Left lobe of liver (tissue), 2 donors: ENCODE measurements at places on chromosomes 11 and 22.

- no peak for DNase-seq
Observed at GRCh38 chr11:9901943-9902342, 238.1 kb downstream of the SWAP70 start.

DNA sequence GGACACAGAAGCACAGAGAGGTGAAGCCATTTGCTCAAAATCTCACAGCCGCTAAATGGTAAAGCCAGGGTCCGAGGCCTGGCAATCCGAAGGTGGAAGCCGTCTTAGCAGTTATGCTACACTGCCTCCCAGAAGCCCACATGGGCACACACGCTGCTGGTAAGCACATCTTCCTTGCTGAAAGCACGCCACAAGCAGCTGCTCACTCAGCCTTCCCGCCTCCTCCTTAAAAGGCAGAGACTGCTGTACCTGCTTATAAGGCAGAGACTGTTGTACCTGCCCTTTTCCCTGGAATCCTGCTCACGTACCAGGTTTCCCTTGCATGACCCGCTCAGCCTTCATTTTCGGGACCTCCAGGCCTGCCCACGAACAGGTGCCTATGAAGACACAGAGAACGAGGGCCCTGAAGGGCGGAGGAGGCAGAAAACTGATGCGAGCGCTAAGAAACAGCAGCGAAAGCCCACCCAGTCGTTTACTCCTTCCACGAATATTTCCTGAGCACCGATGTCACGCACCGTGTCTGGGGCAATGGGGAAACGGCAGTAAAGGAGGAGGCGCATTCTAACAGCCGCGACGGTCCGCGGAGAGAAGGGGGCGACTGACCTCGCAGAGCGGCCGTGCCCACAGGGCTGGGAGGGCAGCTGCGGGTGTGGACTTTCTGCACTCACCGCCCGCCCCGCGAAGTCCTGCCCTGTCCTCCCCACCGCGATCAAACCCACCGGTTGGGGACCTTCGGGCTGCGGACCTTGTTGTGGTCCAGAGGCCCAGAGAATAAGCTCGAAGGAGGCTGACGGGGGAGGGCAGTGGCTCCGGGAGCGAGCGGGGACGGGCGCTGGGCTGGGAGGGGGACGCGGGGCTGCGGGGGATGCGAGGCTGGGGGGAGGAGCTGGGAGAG lies 13.0 kb downstream of the SPATA19 start:
- DNase-seq, result no peak

- no peak for DNase-seq
Observed at GRCh38 chr11:62233730-62234129, 8.3 kb upstream of the SCGB1D2 start.

DNA sequence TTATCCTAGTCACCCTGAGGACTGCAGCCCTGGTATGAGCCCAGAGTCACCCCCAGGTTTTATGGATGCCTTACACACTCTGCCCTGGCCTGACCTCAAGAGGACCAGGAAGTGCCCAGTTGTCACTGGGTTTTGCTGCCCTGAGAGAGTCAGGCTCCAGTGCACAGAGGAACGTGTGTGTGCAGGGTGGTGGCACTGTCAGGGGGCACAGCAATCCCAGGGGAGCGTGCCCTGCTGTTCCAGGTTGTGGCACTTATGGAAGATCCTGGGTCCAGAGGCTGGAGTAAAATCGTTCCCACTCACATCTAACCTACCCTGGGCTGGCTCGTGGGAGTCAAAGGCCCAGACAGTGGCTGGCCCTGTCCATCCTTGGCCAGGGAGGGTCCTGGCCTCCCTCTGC lies 7.6 kb downstream of the APOBEC3A start:
- no peak for DNase-seq

DNA sequence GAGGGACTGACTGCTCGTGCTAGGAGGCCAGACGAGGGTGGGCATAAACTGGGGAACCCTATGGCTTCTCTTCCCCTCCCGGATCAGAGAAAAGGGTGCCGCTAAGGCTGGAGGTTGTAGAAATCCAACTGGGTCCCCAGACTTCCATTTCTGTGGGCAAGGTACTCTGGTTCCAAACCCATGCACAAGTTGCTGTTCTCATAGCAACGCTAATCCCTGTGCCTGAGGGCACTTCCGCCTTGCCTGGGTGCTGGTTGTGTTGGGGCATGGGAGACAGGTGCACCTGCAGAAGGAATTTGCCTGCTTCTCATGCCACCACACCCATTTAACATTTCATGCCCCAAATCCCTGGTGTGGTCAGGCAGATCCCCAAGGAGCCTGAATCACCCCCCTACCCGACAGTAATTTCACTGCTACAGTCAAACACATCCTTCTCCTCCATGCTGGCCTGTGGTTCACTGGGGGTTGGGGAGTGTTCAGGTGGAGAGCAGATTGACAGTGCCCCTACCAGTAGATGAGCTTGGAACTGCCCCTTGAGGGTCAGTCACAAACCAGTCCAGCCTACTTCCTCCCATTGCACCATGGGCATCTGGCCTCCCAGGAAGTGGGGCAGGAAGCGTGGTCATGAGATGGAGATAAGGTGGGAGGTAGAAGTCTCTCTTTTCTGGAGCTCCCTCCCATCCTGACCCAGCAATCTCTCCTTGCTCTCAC lies 1.2 kb downstream of the C2CD2L start:
- no peak for DNase-seq

DNA sequence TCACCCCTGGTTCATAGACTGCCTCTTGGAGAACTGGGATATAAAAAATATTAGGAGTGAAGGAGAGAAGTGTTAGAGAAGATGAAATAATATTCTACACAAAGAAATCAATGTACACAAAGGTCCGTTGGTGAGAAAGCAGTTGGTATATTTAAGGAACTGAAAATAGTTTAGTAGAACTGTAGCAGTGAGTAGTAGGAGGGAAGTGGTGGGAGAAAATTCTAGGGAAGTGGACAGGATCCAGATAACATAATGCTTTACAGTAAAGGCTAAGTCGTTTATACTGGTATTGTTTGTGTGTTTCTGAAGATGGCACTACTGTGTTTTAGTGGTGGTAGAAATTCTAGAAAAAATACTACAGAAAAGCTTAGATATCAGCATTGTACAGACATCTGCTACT lies 120.8 kb upstream of the CHORDC1 start:
- DNase-seq, result no peak

DNA sequence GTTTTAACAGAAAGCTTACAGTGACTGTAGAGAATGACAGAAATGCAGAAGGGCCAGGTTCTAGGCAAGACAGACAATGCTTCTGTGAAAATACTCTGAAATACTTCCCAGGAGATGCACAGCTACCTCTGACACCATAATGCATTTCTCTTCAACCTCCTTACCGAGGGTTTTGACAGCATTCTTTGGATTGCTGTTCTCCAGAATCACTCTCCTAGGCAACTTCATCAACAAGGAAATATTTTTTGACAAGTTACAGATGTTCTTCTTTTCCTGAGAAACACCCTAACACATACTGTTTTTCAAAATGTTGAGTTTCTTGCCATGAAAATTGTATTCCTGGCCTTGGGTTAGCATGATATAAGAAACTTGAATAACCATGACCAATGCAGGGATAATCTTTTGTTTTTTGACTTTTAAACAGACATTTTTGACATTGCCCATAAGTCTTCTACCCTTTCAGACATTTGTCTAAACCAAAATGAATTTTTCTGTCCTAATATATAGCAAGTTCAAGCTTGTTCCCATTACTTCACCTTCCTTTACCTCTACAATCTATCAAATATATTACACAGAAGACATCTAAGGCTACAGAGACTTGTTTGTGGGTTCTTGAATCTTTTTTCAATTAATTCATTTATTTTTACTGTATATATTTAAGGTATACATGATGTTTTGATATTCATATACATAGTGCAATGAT lies 108.1 kb downstream of the CCDC34 start:
- DNase-seq, result no peak

DNA sequence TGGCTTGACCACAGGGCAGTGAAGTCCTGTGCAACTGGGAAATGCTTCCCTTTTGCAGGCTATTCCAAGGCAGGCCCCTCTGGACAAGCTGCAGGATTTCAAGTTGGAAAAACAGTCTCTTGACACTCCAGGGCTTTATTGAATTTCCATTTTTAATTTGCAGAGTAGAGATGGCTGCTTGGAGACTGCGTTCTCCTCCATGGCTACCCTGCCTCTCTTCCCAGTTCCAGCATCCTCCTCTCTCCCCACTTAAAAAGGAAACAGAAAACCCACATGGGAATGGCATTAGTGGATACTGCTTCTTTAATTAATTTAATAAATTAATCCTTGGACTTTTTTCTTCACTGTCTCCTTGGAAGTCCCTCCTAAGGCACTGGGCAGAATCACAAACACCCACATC lies 115.6 kb downstream of the DSCAML1 start:
- no peak for DNase-seq

GRCh38 chr22:37503850-37504249 lies 15.4 kb downstream of the CARD10 start:
- no peak for DNase-seq

GRCh38 chr11:125922156-125922555 lies 17.8 kb downstream of the DDX25 start:
- no peak for DNase-seq

DNA sequence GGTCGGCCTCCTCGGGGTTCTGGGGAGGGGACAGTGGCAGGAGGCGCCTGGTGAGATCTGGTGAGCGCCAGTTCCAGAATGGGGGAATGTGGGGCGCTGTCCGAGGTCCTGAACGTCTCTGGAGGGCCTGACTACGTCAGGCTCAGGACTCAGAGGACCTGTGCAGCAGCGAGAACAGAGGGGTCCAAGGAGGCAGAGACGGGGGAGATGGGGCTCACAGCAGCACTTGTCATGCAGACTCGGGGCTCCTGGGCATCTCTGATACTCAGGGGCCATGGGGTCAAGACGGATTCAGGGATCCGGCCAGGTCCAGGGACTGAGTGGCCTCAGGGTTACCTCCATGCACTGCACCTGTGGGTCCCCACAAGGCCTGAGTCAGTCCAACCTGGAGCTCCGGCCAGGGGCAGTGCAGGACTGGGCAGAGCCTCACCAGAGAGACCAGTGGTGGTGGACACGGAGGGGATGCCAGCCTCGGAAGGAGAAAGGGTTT lies 92.2 kb downstream of the BRD1 start:
- no peak for DNase-seq

DNA sequence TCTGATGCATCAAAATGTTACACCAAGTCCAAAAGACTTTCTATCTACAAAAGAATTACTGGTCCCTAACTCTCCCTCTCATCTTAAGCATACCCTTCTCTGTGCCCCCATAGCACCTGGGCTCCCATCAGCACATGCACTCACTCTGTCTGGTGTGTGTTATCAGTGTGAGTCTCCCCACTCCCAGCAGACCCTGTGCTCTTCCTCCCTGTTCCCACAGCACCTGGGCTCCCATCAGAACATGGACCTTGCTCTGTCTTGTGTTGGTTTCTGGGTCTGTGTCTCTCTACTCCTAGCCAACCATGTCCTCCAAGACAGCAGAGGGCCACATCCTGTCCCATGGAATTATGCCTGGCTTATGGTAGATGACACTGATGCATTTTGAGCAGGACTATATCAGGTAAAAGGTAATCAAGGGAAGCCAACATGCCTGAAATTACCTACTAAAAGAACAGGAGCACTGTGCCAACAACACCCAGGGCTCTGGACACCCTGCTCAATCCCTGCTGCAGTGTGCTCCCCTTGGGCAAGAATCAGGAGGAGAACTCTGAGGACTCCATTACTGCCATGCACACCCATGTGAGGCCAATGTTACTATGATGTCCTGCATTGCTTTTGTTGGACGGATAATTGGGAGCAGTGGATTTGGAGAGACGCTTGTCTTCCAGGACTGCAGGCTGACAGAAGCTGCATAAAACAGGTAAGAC lies 34.3 kb downstream of the GAB4 start:
- DNase-seq, result no peak

GRCh38 chr11:47183969-47184368 lies 2.3 kb downstream of the PACSIN3 start:
- DNase-seq, result no peak

- DNase-seq, result no peak
Observed at GRCh38 chr22:42340829-42341383, 70.5 kb upstream of the TCF20 start.

DNA sequence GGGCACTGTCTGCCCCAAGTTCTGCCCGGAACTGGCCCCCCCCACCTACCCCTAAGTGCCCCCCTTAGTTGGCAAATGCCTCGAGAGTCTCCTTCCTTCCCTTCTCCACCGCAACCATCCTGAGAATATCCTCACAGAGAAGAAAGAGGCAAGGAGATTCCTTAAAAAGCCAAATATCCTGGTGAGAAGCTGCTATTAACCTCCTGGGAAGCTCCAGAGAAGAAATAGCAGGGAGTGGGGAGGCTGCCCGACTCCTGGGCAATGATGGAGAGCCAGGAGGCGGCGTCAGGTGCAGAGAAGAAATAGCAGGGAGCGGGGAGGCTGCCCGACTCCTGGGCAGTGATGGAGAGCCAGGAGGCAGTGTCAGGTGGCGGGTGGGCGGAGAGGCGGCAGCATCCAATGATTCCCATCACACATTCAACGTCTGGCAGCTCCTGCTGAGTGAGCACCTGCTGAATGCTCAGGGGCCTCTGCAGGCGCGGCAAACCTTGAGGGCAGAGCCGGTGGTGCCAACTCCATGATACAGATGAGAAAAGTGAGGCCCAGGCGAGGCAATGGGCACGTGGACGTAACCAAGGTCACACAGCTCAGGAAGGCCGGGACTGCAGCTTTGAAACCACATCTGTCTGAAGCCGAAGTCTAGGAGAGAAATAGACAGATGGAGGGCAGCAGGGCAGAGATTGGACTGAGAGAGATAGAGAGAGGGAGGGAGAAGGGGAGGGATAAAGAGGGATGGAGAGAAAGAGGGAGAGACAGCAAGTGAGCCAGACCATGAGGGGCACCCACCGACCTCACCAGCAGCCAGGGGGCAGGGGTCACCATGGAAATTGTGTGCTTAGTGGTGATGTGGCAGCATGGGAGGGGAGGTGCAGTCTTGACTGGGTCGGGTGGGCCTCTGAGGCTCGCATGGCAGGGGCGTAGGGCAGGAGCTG lies 58.3 kb downstream of the CYTH4 start:
- DNase-seq, result no peak

GRCh38 chr22:22728382-22728781 lies 84.0 kb downstream of the GGTLC2 start:
- no peak for DNase-seq

DNA sequence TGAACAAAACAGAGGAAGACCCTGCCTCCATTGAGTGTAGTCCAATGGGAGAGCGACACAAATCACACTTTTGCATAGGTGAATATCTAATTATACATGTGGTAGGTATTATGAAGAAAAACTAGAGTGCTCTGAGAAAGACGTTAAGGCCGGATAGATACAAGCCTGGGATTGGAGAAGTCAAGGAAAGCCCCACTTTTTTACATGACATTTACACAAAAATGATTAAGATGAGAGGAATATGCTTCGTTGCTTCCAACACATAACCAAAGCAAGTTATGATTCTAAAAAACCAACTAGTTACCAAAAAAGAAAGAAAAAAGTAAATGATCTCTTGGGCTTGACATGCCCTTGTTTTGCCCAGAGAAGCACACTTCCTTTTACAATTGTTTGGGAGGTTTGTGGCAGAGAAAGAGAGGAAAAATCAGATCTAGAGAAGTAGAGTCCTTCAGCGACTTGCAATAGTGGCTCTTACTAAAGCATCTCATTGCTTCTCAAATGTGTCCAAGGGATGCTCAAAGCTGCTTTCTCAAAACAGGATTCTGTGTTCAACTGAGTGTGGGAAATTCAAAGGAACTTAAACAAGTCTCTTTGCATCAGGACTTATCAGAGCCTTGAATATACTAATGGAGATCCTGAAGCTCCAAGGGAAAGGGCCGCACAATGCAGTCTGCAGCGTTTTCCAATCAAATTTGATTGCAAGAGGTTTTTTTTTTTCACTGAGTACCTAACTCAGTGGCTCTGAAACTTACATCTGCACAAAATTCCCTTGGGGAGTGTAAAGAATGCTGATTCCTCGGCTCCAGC lies 38.8 kb downstream of the FLI1 start:
- DNase-seq, result no peak

GRCh38 chr11:13102865-13103539 lies 93.9 kb downstream of the RASSF10 start:
- DNase-seq, result no peak
